ENCODE measurements at places on chromosomes 1 and 21.

GRCh38 chr1:41777695-41778094 is 141.0 kb downstream of the HIVEP3 start:
- no peak for DNase-seq

DNA sequence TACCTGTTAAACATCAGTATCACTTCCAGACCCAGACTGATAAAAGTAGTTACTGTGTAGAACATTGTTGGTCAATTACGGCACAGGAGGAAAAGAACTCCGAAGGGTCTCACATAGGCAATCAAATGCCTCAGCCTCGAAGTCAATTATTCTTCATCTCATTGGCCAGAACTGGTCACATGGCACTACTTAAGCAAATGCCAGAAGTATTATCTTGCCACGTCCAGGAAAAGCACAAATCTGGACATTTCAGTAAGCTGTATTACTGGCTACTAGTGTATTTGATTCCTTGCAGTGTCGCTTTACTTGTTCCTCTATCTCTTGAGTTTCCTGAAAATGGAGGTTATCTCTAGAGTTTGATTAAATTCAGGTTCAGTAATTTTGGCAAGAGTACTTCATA is 24.4 kb downstream of the DIO1 start:
- no peak for DNase-seq

DNA sequence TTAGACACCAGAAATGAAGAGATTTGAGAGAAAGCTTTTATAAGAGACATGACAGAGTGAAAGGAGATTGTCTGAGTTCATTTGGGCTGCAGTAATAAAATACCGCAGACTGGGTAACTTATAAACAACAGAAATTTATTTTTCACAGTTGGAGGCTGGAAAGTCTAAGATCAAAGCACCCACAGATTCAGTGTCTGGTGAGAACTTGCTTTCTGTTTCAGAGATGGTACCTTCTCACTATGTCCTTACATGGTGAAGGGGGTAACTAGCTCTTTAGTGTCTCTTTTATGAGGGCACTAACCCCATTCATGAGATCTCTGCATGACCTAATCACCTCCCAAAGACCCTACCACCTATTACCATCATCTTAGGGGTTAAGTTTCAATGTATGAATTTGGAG is 30.9 kb upstream of the FCRL4 start:
- no peak for DNase-seq

DNA sequence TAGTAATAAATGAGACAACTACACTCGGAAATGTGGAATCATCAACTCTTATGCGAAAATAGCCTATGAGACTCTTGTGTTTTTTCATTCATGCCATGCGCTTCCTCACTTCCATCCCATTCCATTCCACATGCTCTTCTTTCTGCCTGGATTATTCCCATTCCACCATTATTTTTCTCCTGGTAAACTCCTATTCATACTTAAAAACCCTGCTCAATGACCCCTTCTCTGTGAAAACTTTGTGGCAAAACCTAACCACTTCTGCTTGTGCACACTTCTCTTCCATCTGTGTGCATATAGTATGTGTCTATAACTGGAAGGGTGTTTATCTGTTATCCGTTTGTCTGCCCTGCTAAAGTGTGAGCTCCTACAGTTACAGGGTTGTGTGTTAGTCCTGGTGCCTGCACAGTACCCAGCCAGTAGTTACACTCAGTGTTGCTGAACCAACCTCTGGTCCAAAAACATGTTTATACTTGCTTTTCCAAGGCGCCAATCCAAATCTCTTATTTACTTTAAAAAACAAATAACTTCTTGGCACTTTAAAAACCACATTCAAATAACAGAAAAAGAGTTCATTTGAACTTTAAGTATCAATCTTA is 10.7 kb downstream of the EPHX1 start:
- DNase-seq, result no peak

GRCh38 chr1:33410091-33410701 is 20.7 kb downstream of the PHC2 start:
- DNase-seq, result no peak

- no peak for DNase-seq
These were observed 39.3 kb upstream of the C1orf198 start for GRCh38 chr1:230907472-230908205.

GRCh38 chr1:205976708-205977401 is 26.3 kb downstream of the RAB7B start:
- DNase-seq, result peak; percentile 51

DNA sequence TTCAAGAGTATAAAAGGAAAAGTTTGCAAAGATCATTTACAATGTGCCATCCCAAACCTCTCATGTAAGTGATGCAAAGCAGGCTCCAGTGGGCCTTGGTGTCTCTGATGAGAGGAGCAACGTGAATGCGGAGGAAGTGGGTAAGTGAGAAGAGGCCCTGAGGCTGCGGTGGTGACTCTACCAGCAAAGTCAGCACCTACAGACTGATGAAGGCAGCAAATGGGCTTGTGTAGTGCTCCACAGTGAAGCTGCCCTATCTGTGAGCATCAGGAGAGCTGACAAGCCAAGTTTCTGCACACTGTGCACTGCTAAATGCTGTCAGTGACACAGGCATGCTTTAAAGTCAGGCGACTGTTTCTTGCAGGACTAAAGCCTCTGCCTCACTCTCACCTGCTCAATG is 15.6 kb upstream of the RAP1A start:
- no peak for DNase-seq
